Endothelial cell (in vitro differentiated cells): ENCODE measurements at places on chromosomes 3 and 15.

DNA sequence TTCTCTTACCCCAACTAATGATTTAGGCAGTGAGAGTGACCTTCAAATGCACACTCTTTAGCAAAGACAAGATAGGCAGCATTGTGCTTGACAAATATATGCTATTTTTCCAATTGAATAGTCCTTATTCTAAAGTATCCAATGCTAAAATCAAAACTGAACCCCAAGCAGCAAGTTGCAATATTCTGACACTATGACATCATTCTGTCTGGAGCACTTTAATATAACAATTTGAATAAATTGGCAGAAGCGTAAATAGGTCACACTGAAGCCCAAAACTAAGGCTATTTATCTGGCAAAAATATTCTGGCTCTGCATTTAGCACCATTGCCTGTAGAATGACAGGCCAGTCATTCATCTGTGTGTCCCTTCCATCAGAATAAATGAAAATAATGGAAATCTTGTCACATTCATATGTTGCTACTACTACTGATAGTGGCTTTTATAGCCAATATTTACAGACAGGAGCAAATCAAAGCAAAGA is 2.9 kb downstream of the CBLB start:
- DNase-seq, result no peak

- DNase-seq, result no peak
Measured at GRCh38 chr3:184336547-184337398, 627 bp upstream of the FAM131A start.

DNA sequence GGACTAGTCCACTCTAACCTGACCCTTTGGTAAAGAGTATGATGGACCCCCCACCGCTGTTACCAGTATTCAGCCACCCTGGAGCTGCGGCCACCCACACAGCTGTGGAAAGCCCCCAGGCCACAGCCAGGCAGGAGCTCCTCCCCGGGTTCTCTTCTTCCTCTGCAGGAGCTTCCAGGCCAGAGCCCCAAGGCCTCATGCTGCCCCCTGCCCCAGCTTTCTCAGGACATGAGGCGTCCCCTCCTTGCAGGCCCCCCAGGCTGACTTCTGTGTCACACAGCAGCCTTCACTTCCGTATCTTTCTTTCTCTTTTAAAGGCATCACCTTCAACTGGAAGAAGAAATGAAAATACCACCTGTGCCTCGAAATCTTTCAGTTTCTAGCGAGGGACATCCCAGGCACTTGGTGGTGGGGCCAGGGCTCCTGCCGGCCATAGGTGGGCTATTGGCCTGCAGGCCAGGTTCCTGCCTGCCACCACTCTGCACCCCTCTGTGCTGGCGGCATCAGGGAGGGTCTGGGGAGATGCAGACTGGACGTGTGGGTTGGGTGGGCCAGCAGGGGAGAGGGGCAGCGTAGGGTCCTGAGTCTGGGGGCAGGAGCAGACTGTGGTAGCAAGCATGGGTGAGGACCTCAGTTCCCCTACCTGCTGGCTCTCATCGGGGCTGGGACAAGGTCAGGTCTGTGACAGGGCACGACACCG is 19.9 kb downstream of the KLF13 start:
- DNase-seq, result no peak

DNA sequence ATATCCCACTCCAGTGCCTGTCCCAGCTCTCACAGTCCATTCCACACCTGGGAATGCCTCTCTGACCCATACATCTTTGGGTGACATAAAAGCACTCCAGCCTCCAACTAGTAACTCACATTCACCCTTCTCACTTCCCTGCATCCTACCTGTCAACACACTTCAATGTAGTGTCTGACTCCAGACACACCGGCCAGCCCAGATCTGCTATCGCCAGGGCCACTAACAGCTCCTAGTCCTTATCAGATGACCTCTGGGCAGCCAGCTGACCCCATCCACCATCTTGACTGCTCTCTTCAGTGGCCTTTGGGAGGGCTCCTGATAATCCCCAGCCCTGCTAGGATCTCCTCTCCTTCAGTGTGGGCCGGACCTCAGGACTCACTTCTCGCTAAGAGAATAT is 2.9 kb upstream of the MCM2 start:
- DNase-seq, result no peak

DNA sequence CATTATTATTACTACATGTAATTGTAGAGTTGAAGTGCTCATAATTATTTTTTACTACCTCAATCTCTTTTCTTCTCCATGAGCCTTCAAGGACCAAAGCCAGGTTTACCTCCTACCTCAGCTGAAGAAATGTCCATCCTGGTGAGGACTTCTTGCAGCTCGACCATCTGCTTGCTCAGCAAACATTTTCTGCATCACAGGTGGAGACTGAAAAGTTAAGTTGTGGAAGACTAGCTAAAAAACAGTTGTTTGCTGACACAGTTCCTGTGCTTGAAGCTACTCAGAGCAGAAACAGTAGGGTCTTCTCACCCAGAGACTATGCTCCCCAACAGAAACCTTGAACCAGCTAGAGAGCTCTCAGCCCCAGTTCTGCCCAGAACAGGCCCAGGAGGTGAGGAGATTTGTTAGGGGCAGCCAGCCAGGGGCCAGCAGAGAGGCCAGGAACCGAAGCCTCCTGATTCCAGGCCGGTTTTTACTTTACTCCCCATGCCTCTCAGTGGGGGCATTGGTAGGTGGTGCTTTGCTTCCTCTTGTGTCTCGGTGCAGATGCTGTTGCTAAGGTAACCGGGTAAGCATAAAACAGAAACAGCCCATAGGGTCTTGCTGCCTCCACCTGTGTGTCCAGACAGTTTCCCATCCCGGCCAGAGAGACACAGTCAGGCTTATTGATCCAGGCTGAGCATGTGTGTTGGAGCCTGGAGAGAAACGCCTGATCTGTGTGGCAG is 54.9 kb downstream of the CCNL1 start:
- DNase-seq, result no peak

GRCh38 chr3:184663356-184663755 is 48.5 kb downstream of the MAGEF1 start:
- no peak for DNase-seq

DNA sequence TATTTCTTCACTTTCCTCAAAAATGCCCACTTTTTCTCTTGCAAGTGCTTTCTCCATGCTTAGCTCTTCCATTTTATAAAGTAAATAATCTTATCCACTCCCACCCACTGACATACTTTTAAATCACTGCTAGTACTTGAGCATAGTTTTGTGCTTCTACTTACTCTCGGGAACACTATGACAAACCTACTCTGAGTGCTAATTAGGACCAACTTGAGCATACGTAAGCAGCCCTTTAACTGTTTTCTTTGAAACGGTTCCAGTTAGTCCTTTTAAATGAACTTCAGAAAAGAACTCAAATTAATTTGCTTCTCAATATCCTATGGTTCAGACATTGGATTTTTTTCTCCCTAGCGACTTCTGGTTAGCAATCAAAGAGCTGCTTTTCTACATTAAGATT is 280.0 kb upstream of the SOX2 start:
- DNase-seq, result no peak

- DNase-seq, result no peak
Measured at GRCh38 chr3:73389117-73389813, 235.5 kb downstream of the PDZRN3 start.

DNA sequence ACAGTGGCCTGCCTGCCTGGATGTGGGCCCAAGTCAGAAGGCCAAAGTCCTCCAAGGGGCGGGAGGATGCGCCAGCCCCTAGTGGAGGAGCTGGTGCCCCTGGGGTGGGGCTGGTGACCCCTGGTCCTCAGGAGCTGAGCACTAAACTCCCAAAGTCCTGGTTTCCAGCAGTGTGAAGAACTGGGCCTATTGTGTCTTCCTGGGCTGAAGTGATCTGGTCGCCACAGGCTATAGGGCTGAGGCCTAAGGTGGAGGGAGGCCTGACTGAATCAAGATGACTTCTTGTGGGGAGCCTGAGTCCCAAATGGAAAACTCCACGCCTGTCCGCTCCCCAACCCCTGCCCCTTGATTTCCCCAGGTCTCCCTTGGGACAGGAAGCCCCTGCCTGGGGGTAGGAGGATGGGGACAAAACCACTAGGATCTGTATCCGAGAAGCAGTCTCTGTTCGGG is 753 bp upstream of the FES start:
- no peak for DNase-seq

GRCh38 chr3:32177702-32178198 is 60.7 kb upstream of the CMTM8 start:
- DNase-seq, result peak; percentile 76

DNA sequence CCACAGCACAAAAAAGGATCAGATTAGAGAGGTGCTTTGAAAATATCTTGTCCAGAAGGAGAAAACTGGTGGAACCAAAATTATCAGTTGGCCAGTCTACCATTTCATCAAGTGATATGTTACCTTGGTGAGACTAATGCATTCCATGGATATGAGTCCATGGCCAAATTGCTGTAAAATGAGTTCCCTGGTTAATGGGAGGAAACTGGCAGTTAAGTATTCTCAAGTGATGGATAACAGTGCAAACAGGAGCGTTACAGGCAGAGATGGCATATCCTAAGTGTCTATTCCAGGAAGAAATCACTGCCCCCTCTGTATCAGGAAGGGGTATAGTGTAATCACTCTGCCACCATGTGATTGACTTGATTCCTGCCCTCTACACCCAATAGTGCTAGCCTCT is 34.0 kb downstream of the MYRIP start:
- no peak for DNase-seq

DNA sequence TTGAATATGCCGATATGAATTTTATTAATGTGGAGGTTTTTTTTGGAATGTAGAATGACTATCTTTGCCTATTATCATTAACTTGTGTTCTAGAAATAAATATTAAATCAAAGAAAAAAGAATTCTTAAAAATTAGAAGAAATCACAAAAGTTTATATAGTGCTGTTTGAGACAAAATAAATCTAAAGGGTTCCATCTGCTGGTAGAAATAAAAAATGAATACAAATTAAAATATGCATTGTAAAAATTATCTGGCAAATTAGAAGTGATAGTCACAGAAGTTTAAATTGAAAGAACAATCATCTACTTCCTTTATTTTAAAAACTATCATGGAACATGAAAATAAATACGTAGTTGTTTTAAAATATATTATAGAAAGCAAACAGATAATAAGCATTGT is 22.7 kb upstream of the ZBTB20 start:
- no peak for DNase-seq

GRCh38 chr3:49717959-49718857 is 1.3 kb downstream of the AMIGO3 start:
- no peak for DNase-seq

GRCh38 chr3:169552533-169552932 is 111.0 kb downstream of the MECOM start:
- no peak for DNase-seq

DNA sequence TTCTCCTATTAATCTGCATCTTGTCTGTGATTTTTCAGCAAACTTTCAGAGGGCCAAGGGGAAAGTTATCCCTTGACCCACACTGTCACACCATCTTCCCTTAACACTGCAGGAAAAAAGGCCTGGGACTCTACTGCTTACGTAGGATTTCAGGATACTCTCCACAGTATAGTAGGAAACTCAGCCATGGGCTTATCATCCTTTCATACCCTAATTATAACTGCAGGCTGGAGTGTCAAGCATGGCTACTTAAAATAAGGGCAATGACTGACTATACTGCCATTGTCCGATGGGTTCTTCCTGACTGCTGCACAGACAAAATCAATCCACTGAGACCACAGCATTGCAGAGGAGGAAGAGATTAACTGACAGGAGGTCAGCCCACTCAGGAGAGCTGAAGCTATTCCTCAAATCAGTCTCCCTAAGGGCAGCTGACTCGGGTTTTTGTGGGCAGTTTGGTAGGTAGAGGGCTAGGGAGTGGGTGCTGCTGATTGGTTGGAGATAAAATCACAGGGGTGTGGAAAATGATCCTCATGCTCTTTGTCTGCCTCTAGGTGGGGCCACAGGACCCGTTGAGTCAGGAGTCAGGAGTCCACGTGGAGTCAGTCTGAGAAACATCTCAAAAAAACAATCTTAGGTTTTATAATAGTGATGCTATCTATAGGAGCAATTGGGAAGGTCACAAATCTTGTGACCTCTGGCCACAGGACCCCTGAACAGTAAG is 118.2 kb upstream of the STRIT1 start:
- no peak for DNase-seq

DNA sequence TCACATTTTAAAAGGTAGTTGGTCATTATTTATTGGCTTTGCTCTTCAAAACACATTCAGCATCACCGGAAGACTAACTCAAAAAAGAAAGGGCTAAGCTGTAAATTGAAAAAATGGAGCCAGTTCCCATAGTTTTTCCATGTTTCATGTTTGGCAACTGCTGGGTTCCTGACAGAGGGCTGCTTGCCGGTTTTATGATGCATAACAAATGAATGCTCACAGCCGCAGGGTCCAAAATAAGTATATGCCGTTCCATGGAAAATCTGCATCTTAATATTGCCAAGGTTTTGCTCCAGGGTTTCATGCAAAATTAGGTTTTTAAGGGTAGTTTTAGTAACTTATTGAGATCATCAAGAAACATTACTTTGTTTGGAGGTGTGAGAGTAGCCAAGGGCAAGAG is 15.8 kb downstream of the SLC12A1 start:
- no peak for DNase-seq

DNA sequence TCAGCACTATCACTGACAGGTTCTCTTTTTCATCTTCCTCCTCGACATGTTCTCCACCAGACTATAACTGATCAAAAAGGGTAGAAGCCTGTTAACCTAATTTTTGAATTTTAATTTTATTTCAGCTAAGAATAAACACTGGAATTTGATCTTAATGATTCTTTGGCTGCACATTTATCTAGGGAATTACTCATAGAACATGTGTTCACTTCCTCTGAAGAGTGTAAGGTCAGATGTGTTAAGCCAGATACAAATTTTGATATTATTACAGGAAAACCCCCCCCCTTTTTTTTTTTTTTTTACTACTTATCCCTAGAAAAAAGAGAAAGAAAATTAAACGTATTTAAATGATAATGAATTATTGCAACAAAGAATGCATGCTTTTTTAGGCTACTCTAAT is 15.0 kb downstream of the DCBLD2 start:
- DNase-seq, result no peak

- DNase-seq, result no peak
Measured at GRCh38 chr3:111534701-111535100, 7.3 kb upstream of the CD96 start.

DNA sequence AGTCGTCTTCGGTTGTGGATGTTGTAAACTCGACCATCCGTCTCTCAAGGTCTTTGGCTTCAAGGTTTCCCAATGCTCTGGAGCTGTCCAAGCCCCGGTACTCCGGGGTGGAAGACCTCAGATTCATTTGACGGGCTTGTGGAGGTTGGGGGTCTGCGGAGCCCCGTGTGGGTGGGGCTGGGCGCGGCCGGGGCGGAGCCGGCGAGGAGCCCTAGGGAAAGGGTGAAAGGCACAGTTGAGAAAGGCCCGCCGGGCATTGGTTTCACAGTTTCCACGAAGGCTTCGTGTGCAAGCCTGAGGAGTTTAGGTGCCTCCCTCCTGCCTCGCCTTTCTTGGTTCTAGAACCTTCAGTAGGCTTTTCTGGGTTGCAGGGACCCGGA is 360 bp upstream of the MGA start:
- DNase-seq, result no peak

DNA sequence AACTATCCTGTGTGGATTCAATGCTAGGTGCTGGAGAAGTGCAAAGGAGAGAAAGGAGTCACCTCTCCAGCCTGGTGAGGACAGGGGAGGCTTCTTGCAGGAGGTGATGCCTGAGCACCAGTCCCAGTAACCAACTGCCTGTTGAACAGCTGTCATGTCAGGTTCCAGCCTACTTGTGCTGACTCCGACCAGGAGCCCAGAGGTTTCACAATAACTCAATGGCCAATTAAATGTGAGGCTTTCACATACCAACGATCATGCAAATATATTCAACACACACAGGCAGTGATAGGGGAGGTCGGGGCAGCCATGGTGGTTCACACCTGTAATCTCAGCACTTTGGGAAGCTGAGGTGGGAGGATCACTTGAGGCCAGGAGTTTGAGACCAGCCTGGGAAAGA is 7.7 kb downstream of the SORD start:
- no peak for DNase-seq

GRCh38 chr3:72336821-72337479 is 511.3 kb downstream of the SHQ1 start:
- DNase-seq, result peak; percentile 52
